ENCODE measurements at places on chromosomes 2 and 18.

- no peak for DNase-seq
These were observed 146.3 kb downstream of the TDRD15 start for GRCh38 chr2:21270083-21270491.

GRCh38 chr2:3302421-3302750, 75.2 kb downstream of the EIPR1 start:
- DNase-seq: no peak

DNA sequence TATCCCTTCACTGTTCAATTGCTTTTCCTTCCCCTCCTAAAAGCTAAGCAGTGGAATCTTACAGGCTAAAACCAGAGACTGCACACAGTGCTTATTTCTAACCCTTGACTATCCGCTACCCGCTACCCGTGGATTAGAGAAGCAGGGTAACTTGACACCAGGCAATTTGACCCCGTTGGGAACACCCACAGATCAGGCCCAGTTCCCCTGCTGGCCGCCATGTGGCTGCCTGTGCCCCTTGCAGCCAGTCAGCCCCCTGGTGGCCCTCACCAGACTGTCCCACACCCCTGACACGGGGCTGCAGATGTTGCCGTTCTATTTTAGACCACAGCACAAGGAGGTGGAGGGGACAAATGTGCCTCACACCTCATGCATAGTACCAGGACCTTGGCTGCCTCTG, 74.8 kb downstream of the TXNL1 start:
- peak; percentile 76 for DNase-seq

- DNase-seq: no peak
These were observed 112.8 kb downstream of the CAPN13 start for GRCh38 chr2:30694286-30695055.

DNA sequence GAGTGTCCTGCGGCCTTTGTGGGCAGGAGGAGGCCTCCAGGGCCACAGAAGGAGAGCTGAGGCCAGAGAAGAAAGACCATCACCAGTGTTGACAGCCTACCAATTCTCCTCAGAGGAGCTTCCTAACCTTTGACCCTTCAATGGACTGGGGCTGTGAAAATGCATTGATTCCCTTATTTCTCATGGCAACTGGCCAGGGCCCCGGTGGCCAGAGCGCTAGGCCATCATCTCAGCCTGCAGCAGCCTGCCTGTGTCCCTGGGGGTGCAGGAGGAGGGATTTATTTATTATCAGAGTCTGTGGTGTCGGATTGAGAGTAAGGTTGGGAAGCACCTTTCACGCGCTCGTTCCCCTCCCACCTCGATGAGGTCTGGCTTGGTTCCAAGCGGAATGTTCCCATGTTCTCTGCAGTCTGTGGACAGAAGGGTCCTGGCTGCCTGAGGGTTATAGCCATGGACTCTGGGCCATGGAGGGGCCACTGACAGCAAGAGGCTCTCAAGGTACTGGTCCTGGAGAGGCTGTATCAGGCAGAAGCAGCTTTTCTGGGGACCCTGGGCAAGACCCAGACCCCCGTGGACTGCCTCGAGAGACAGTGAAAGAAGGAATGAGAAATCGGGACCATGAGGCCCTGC, 53.8 kb downstream of the CYP27C1 start:
- no peak for DNase-seq

GRCh38 chr2:218975060-218975777, 9.8 kb downstream of the FEV start:
- DNase-seq: no peak

DNA sequence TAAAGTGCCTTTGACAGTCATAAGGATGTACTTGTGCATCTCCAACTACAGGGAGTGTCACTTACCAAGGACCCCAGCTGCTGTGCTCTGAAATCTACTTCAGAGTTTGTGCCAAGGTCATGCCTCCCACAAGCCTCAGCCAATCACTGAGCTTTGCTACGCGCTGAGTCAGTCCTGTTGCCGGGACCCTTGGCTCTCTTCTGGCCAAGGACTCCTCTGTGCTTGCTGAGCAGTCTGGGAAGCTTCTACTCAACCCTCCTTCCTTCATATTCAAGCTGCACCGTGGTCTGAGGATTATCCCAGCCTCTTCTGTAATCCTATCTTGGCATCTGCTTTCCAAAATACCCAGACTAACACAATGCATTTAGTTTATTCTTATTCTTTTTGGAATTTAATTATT, 398.9 kb upstream of the FANCL start:
- peak; percentile 88 for DNase-seq

DNA sequence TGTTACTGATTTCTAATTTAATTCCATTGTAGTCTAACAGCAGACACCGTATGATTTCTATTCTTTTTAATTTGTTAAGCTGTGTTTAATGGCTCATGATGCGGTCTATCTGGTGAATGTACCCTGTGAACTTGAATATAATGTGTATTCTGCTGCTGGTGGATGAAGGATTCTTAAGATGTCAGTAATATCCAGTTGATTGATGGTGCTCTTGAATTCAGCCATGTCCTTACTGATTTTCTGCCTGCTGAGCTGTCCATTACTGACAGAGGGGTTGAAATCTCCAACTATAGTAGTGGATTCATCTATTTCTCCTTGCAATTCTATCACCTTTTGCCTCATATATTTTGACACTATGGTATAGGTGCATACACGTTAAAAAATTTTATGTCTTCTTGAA, 373.3 kb upstream of the RAB12 start:
- no peak for DNase-seq

DNA sequence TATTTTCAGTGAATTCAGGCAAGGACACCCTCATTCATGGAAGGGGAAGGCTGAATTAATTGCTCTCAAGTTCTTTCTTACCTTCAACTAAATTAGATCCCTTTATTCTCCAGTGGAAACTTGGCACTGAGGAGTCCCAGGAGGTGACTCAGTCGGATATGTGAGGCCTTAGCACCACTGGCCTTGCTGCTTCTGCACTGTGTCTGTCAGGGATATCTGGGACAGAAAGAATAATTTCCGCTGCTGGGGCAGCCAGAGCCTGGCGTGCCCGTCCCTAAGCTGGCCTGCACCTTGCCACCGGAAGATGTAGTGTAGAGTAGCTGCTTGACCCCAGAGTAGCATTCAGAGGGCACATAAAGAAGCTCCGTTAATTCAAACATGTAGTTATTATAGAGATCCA, 53.4 kb downstream of the LIMS1 start:
- no peak for DNase-seq

DNA sequence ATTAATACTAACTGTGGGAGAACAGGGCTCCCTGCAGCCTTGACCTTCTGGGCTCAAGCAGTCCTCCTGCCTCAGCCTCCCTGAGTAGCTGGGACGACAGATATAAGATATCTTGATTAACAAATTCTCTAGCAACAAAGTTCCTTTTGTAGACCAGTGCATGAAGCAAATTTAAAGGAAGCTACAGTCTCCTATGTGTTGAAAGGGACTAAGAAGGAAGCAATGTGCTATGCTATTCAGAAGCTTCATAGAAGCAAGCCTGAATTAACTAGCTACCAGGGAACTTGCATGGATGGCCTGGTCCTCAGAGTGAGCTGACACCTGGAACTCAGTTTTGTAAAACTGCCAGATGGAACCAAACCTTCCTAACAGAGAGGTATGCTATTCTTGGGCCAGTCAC, 33.2 kb downstream of the RAPH1 start:
- no peak for DNase-seq

GRCh38 chr2:32358111-32358482, 1.3 kb downstream of the BIRC6 start:
- no peak for DNase-seq

DNA sequence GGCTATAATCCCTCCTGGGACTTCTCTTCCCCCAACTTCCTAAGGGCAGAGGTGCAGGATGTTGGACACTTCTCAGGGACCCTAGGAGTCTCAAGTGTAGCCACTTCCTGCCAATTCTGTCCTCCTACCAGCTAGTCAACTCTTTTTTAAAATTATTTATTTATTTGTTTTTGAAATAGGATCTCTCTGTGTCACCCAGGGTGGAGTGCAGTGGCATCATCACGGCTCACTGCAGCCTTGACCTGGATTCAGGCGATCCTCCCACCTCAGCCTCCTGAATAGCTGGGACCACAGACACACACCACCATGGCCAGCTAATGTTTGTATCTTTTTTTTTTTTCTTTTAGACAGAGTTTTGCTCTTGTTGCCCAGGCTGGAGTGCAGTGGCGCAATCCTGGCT, 11.5 kb downstream of the SFTPB start:
- DNase-seq: no peak

DNA sequence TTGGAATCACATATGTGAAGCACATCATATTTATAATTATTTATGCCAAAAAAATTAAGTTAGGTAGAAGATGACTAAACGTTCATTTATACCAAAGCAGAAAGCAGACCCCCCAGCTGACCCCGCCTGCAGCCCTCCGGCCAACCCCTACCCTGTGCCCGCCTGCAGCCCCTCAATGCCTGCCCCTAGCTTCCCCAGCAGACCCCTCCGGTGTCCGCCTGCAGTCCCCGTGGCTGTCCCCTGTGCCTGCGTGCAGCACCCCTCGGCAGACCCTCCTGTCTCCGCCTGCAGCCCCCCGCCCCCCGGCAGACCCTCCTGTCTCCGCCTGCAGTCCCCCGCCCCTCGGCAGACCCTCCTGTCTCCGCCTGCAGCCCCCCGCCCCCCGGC, 136.2 kb downstream of the NFATC1 start:
- no peak for DNase-seq

GRCh38 chr2:240200230-240201051, 60.0 kb upstream of the OTOS start:
- DNase-seq: no peak

DNA sequence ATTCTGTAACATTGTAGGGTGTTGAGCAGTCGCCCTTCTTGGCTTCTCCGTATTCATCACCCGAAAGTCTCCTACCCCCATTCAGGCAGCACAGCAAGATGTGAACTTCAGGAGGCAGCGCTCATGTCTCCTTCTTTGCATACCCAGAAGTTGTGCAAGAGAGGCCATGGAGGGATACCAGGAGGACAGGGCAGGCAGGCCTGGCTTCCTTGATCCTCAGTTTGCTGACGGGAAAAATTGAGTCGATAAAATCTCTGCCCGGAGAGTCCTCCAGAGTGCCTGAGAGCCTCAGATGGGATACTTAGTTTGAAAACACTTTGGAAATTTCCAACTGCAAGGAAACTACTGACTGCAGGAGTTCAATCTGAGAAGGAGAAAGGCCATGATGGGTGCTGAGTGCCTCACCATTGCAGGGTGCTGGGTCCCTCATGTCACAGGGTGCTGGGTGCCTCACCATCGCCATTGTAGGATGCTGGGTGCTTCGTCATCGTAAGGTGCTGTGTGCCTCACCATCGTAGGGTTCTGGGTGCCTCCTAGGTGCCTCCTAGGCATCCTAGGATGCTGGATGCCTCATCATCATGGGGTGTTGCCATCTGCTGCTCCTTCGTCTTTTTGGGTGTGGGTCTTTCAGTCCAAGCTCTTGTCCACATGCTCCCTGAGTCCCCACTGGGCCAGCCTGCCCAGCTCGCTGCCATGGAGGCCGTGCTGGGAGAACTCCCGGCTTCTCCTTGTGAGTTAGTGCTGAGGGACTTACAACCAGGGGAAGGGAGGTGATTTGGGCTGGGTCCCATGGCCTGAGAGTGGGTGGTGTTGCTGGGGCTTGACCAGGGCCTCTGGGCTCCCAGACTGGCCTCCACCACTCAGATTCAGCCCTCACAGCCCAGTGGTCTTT, 162.4 kb downstream of the DDX1 start:
- no peak for DNase-seq

DNA sequence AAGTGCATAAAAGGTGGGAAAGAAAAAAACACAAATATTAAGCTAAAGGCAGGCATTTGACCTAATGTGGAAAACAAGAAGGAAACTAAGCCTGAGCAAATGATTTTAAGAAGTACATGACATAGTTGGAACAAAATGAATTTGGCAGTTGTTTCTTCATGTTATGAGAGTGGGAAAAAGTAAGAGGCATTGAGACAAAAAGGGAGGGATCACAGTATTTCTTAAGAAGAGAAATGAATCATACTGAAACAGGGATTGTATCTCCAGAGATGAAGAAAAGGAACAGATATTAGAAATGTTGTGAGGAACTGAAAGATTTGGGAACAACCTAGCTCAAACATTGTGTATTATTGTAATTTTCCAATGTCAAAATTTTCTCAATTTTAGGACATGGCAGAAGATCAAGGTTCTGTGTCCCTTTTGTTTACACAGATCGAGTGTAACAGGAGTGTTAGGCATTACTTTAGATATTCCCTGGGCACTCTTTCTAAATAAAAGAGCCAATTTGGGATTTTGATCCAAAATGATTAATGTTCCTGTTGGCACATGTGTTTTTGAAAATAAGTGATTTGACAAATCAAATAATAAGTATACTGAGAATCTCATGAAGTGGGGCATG, 98.6 kb downstream of the CALCRL start:
- DNase-seq: no peak

DNA sequence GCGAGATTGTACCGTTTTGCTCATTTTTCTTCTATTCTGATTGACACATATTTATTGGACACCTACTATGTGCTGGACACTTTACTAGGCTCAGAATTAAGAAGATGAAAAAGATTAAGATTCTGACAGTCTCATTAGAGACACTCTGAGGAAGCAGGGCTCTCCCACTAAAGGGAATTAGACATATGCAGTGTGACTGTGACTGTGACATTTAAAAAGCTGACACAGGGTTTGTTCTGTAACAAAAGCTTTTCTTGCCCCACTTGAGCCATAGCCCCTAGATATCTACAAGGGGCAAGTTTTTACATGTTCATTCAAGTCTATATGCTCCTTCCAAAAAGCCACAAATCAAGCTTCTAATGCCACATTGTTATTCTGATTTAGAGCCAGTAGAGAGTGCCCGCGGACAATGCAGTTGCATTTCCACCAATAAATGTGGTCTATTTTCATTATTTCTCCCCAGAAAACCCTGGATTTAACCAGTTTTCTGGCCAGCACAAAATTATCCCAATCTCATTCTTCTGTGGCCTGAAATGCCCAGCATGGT, 9.8 kb downstream of the ARHGAP25 start:
- DNase-seq: no peak

- no peak for DNase-seq
These were observed 3.9 kb downstream of the KCNK3 start for GRCh38 chr2:26696351-26696816.

DNA sequence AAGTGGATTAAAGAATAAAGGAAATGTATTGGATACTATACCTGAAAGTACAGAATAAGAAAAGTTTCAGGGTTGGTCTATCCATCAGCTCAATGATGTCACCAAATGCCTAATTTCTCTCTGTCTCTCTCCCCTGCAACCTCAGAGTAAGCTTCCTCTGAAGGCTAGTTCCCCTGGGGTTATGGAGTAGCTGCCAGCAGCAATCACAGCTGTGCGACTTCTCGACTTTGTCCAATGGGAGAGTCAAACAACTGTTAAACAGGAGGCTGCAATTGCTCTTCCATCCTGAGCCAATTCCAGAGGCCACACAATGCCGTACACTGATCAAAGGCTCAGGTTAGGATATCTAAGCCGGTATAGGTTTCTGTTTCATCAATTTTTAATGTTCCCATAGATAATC, 95.3 kb upstream of the FANCL start:
- DNase-seq: peak; percentile 39
